Upper lobe of left lung (tissue), 6 donors: ENCODE measurements at places on chromosomes 4 and X. TPM values are rescaled to one million over a fixed set of nuclear protein-coding genes. Genes with fewer than 3 reads are reported as not detected.

TBC1D14 gene
- 61.8 TPM for total RNA-seq

DNA sequence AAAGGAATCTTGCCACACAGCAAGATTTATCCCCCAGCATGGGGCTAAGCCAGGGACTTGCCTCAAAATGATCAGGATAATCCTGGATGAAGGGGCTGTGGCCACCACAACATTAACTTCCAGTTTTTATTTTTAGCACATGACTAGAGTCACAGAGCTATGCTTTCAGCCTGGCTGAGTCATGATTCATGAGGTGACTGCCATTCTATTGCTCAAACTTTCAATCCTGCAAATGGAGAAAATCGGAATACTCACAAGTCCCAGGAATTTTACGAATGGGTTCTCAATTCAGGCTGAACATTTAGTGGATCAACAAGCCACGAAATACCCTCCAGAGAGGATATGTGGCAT, 70.7 kb upstream of the HPGD start:
- H3K4me1 ChIP-seq: peaks cover 13% of the 10 kb centered on the region
- H3K4me3 ChIP-seq: no peak overlapping the region
- H3K36me3 ChIP-seq: no peaks in the 10 kb centered on the region
- DNase-seq: no peak

DNA sequence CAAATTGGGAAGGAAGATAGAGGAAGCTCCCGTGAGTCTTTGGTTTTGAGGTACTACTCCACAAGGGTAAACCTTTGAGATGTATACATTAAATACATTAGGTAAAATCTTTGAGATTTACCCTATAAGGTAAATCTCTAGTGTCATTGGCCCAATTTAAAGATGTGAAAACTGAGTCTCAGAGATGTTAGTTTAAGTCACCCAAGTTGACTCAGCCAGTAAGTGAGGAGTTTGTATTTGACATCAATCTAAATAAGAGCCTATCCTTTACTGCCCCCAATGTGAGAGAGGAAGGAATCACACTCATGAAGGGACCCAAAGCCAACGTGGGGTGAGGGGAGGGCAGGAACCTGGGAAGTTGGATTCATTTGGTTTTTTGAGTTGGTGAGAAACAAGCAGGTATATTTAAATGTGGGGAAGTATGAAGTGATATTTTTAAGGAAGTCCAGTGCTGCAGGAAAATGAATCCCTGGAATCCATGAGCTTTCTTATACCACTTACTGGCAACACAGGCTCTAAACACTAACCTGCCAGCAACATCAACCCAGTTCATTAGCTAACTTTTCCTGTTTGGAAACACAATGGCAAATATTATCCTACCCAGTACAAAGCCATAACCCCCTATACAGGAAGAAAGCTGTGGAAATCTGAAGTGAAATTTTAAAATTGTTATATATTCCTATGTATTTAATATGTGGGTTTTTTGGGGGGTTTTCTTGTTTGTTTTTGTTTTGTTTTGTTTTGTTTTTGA, 55.3 kb downstream of the PALLD start:
- H3K27ac ChIP-seq: no peak overlapping the region
- H3K27me3 ChIP-seq: no peaks in the 10 kb centered on the region
- no peak overlapping the region for H3K4me3 ChIP-seq

DNA sequence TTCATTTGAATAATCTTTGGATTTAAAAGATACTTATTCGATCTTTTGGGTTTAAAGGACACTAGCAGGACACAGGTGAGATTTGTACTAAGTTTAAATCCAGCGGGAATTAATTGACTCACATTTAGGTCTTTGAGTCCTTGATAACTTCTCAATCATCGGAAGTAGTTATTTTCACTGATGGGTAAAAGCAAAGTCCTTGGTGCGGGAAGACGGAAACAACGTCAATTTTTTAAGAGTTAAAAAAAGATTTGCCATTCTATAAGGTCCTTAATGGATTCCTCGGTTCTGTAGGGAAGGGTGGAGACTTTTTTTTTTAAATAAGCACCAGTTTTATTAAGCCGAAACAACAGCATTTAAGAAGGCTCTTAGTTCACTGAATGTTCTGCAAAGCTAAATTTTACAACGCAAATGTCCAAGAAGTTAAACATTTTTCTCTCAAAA, 2.9 kb downstream of the TMSB4X start:
- H3K4me1 ChIP-seq: peaks cover 4% of the 10 kb centered on the region
- no peaks in the 10 kb centered on the region for H3K27me3 ChIP-seq
- H3K27ac ChIP-seq: peak overlapping the region; percentile 98
- peak overlapping the region; percentile 71 for H3K4me3 ChIP-seq
- peaks cover 2% of the 10 kb centered on the region for H3K36me3 ChIP-seq

GRCh38 chrX:39718981-39719380, 378.8 kb downstream of the BCOR start:
- no peak overlapping the region for H3K27ac ChIP-seq
- H3K27me3 ChIP-seq: no peaks in the 10 kb centered on the region
- H3K4me1 ChIP-seq: no peaks in the 10 kb centered on the region
- no peaks in the 10 kb centered on the region for H3K36me3 ChIP-seq
- DNase-seq: no peak
- no peak overlapping the region for H3K4me3 ChIP-seq

- H3K27me3 ChIP-seq: no peaks in the 10 kb centered on the region
- H3K4me1 ChIP-seq: no peaks in the 10 kb centered on the region
- H3K36me3 ChIP-seq: no peaks in the 10 kb centered on the region
- DNase-seq: no peak
Observed at GRCh38 chrX:140817943-140818342, 108.4 kb downstream of the LINC00632 start.
